ENCODE measurements at places on chromosomes 11 and 22.

DNA sequence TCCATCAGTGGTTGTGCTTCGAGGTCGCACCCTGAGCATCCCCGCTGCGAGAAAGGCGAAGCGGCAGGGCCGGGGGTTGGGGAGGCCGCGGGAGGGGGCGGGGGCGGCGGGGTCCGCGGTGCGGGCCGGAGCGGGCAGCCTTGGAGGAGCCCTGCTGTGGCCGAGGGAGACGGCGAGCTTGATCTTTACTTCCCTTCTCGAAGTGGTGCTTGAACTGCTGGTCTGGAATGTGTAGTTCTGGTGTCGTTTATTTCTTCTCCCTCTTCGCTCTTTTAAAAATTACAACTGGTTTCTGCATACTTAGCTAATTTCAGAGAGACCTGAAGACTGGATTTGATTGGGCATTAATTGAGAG is 1.1 kb downstream of the APLP2 start:
- no peak for DNase-seq

DNA sequence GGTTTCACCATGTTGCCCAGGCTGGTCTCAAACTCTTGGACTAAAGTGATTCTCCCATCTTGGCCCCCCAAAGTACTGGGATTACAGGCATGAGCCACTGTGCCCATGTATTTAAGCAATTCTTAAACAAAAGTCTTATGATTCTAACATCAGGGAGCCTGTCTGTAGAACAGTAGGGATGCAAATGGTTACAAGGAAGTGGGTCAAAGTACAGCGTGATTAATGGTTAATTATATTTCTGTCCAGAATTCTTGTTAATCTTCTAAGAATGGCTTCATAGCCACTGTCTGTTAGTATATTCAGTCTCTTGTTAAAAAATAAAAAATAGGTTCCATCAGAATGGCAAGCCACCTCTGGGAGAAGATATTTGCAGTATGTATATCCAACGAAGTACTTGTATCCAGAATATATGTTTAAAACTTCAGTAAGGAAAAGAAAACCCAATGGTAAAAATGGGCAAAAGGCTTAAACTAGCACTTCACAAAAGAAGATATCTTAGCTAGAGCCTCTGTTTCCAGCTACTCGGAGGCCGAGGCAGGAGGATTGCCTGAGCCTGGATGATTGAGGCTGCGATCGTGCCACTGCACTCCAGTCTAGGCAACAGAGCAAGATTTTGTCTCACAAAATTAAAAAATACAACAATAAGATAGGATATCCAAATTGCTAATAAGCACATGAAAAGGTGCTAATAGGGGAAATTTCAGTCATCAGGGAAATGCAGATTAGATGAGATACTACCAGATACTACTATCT is 22.9 kb downstream of the ATG13 start:
- DNase-seq: no peak

GRCh38 chr22:29482253-29482652 is 2.2 kb downstream of the NEFH start:
- DNase-seq: no peak

- DNase-seq: no peak
These were observed 90.7 kb downstream of the MORC2 start for GRCh38 chr22:30877662-30878515.

DNA sequence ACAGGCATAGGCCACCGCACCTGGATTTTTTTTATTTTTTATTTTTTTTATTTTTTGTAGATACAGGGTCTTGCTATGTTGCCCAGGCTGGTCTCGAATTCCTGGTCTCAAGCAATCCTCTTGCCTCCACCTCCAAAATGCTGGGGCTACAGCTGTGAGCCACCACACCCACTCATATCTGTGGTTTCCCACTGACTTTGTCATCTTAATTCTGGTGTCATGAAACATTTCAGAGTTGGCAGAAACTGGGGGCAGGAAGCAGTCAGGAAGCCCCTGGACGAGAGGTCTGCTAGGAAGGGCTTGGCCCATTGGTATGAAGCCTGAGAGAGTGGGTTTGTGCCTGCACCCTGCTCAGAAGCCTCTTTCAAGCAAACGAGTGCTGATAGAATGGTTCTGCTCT is 49.1 kb downstream of the COMMD9 start:
- no peak for DNase-seq

DNA sequence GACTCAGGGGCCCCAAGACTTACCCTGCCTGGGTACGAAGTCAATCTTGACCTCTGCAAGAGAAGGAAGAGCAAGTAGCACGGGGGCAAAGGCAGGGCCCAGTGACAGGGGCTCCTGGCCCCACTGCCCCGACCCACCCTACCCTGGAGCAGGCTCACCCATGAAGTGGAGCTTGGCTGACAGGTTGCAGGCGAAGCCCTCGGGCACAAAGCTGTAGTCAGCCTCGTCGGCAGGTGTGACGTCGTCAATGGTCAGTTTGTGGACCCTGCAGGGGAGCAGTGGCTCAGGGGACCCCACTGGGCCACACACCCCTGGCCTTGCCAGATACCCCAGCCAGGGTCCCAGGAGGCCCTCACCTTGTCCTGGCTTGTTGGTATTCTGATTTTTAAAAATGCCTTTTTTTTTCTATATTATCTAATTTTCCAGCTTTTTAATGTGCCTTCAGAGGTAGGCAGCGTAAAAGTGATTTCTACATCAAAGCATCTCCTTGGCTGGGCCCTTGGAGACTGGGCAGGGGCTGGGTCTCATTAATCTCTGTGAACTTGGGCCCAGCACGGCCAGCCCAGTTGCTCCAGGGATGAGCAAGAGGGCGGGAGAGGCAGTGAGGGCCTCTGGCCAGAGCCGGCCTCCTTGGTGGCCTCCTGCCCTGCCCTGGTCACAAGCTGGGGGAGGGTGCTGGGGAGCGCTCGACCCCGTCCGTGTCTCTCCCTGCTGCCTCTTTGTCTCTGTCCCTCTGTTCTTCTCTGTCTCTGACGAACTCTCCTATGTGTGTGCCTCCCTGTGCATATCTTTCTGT is 11.3 kb downstream of the MYBPC3 start:
- no peak for DNase-seq

Data from NCI-H2029 treated with DMSO at 0.1 percent for 48 hours (cell line).